Amniotic stem cell (primary cell): ENCODE measurements at places on chromosomes 12 and 14.

GRCh38 chr12:74111688-74112360, 425.8 kb upstream of the ATXN7L3B start:
- no peak for DNase-seq

DNA sequence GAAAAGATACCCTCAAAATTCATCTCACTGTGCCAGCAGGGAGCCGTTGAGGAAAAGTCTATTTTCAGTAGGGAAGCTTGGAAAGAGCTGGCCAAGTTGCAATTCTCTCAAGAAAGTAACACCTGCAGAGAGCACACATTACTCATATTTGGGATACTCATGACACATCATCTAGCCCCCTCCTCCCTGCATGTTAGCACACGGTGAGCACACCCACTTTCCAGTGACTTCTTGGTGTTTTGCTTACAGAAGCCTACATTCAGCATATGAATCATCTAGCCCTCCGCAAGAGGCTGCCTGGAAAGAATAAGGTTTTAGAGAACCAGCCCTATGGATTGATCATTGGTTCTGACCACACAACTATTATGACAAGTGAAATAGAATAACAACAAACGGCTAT, 124.5 kb downstream of the PTPRO start:
- DNase-seq, result no peak

DNA sequence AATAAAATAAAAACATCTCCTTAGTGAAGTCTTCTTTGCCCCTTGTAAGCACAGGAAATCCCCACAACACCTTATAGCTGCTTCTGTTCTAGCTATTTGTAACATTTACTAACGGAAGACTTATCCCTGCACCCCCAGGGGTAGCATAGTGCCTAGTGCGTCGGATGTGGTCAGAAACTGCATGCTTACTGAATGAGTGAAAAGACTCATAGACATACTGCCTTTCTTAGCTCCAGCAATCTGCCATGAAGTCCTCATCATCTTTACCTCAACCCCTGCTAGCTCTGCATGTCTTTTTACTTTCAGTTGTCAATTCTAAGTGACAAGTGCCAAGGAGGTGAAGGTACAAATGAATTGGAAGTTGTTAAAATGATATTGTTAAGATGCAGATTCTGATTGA, 12.9 kb downstream of the RIOX1 start:
- DNase-seq, result no peak

- no peak for DNase-seq
Measured at GRCh38 chr12:128789356-128789929, 34.3 kb downstream of the SLC15A4 start.

GRCh38 chr12:67331828-67332227, 62.7 kb downstream of the CAND1 start:
- no peak for DNase-seq
